ENCODE measurements at places on chromosomes 7 and 10.

DNA sequence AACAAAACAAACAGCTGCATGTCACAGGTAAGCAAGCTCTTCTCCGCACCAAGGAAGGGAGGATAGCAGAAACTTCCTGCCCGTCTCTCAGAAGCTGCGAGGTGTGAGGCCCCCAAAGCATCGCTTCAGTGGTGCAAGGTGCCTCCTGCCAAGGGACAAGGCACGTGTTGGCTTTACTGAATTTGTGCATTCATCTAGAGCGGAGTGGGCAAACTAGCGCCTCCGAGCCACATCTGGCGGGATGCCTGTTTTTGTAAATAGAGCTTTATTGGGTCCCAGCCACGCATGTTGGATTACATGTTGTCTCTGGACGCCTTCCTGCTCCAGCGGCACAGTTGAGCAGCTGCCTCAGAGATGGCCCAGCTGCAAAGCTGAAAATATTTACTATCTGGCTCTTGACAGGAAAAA is 27.7 kb downstream of the PHYH start:
- peaks cover 4% of the 10 kb centered on the region for H3K4me1 ChIP-seq
- no peak overlapping the region for H3K4me3 ChIP-seq
- no peak for DNase-seq
- no peaks in the 10 kb centered on the region for H3K27me3 ChIP-seq
- no peak overlapping the region for H3K27ac ChIP-seq

GRCh38 chr7:77684030-77684429 is 12.2 kb upstream of the RSBN1L start:
- H3K4me1 ChIP-seq: peaks cover 23% of the 10 kb centered on the region
- H3K27me3 ChIP-seq: no peaks in the 10 kb centered on the region
- DNase-seq: no peak
- H3K27ac ChIP-seq: no peak overlapping the region
- peaks cover 26% of the 10 kb centered on the region for H3K36me3 ChIP-seq
- no peak overlapping the region for H3K4me3 ChIP-seq

DNA sequence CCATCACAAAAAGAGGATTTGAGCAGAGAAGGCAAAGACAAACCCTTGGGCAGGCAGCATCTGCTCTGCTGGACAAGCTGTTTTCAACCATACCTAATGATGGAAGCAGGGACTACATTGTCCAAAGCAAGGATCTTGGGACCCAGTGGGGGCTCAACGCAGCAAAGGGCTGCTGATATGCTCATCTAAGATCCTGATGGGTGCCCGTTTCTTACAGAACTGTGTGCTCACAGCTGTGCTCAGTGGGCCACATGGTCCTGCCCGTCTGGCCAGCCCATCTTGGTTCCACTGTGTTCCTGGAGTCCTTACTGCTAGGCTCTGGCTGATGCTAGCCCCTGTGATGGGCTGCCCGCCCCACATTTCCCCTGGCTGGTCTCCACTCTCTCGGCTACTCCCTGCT is 36.1 kb downstream of the GPRIN2 start:
- H3K27ac ChIP-seq: no peak overlapping the region
- no peaks in the 10 kb centered on the region for H3K36me3 ChIP-seq
- H3K4me3 ChIP-seq: no peak overlapping the region

GRCh38 chr10:77420947-77421523 is 216.6 kb downstream of the KCNMA1 start:
- H3K27me3 ChIP-seq: no peaks in the 10 kb centered on the region
- no peak overlapping the region for H3K4me3 ChIP-seq
- no peaks in the 10 kb centered on the region for H3K4me1 ChIP-seq
- no peak for DNase-seq
- no peaks in the 10 kb centered on the region for H3K36me3 ChIP-seq
- H3K27ac ChIP-seq: no peak overlapping the region

- no peaks in the 10 kb centered on the region for H3K36me3 ChIP-seq
- no peak for DNase-seq
- no peaks in the 10 kb centered on the region for H3K4me1 ChIP-seq
- no peak overlapping the region for H3K4me3 ChIP-seq
These were observed 54.6 kb downstream of the CREB5 start for GRCh38 chr7:28466885-28467284.

DNA sequence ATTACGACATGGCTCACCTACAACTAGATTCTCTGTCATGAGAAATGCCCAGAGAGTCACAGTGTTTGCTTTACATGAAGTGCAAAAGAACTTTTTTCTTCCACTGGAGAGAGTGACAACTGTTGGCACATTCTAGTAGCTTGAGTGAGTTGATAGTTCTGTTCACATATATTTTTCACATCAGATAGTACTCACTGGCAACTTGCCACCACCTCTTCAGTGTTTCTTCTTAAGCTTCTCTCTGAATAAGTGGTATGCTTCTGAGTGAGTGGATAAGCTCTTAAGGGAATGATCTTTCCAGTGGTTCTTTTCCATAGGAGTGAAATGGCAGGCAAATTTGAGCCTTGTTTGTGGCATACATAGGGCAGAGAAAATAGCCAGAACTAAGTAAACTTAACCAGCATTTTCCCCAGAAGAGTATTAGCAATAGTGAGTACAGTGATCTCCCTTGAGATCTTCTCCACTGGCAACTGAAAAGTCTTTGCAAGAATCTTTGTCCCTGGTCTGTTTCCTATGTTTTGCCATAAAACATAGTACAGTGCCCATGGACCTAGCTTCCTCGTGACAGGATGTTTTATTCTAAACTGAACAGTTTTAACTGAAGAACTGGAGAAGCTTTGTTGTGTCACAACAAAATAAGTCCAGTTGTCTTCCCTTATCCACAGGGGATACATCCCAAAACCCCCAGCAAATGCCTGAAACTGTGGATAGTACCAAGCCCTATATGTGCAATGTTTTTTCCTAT is 125.4 kb upstream of the CDK13 start:
- no peak overlapping the region for H3K4me3 ChIP-seq
- DNase-seq: no peak
- no peaks in the 10 kb centered on the region for H3K4me1 ChIP-seq
- no peaks in the 10 kb centered on the region for H3K36me3 ChIP-seq
- H3K27ac ChIP-seq: no peak overlapping the region
- peaks cover 54% of the 10 kb centered on the region for H3K27me3 ChIP-seq

- no peak overlapping the region for H3K27ac ChIP-seq
- H3K27me3 ChIP-seq: peaks cover 8% of the 10 kb centered on the region
- no peaks in the 10 kb centered on the region for H3K36me3 ChIP-seq
- H3K4me1 ChIP-seq: no peaks in the 10 kb centered on the region
These were observed 47.6 kb upstream of the JCAD start for GRCh38 chr10:30106987-30107386.

DNA sequence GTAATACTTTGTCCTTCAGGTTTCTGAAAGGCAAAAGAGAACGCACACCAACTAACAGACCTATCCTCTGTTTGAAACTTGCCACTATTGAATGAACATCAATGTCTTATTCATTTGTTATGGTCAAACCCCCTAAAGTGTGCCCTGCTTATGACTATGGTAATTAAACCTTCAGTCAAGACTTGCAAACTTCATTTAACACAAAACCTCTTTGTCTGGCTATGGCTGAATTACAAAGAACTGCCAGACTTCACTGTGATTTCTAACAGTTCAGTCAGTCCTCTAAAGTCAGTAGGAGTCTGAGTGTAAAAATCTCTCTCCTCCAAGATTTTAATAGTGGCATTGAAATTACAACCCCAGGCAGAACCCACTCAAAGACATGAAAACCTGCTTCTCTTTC is 702.5 kb upstream of the LRRN3 start:
- H3K4me1 ChIP-seq: no peaks in the 10 kb centered on the region
- H3K27me3 ChIP-seq: peaks cover 4% of the 10 kb centered on the region
- no peaks in the 10 kb centered on the region for H3K36me3 ChIP-seq

GRCh38 chr7:120205101-120205500 is 67.9 kb upstream of the KCND2 start:
- no peak for DNase-seq
- H3K4me3 ChIP-seq: no peak overlapping the region
- no peaks in the 10 kb centered on the region for H3K4me1 ChIP-seq
- H3K27ac ChIP-seq: no peak overlapping the region
- no peaks in the 10 kb centered on the region for H3K36me3 ChIP-seq
- no peaks in the 10 kb centered on the region for H3K27me3 ChIP-seq

DNA sequence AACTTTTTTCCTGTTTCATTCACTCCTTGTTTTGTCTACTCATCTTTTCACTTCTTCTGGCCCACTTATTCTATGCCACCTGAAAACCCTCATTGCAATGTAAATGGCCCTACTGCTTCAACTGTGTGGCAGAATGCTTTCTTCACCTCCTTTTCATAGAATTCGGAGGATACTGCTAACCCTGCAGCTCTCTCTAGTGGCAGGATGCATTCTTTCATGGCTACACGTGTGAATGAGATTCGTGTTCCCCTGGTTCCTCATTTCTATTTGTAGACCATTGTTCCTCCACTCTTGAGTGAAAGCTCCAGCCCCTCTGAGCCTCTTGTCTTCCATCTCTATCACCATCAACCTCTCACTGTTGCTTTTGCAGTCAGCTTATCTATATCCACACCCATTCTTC is 20.9 kb upstream of the CYP26C1 start:
- H3K4me1 ChIP-seq: no peaks in the 10 kb centered on the region
- no peak overlapping the region for H3K27ac ChIP-seq
- no peaks in the 10 kb centered on the region for H3K27me3 ChIP-seq
- peak; percentile 60 for DNase-seq

- peaks cover 89% of the 10 kb centered on the region for H3K27me3 ChIP-seq
- H3K27ac ChIP-seq: no peak within 1 kb of the TSS
- peak; percentile 71 for DNase-seq
- H3K36me3 ChIP-seq: no peaks in the 10 kb centered on the region
- peaks cover 24% of the 10 kb centered on the region for H3K4me1 ChIP-seq
These were observed at the start of gene NKX2-3 for GRCh38 chr10:99532687-99533495. TSS of gene NKX2-3 (plus strand) at chr10:99532942. CDS start at chr10:99533132, 190 bp downstream.

- H3K36me3 ChIP-seq: no peaks in the 10 kb centered on the region
- DNase-seq: no peak
- no peaks in the 10 kb centered on the region for H3K4me1 ChIP-seq
- H3K27me3 ChIP-seq: peaks cover 1% of the 10 kb centered on the region
- H3K4me3 ChIP-seq: no peak overlapping the region
- H3K27ac ChIP-seq: no peak overlapping the region
These were observed 36.6 kb downstream of the INSYN2A start for GRCh38 chr10:127159648-127160245.

GRCh38 chr7:137507096-137507495 is 163.6 kb upstream of the PTN start:
- H3K27ac ChIP-seq: no peak overlapping the region
- H3K27me3 ChIP-seq: no peaks in the 10 kb centered on the region
- H3K4me3 ChIP-seq: no peak overlapping the region
- no peak for DNase-seq

DNA sequence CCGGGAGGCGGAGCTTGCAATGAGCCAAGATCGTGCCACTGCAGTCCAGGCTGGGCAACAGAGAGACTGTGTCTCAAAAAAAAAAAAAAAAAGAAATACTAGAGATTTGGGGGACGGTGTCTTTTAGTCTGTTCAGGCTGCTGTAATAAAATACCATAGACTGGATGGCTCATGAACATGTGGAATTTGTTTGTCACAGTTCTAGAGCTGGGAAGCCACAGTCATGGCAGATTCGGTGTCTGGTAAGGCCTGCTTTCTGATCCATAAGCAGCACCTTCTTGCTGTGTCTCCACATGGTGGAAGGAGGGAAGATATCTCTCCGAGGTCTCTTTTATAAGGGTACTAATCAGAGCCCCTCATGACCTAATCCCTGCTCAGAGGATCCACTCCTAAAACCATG is 102.7 kb upstream of the MKLN1 start:
- H3K4me3 ChIP-seq: no peak overlapping the region
- H3K27me3 ChIP-seq: peaks cover 1% of the 10 kb centered on the region
- H3K4me1 ChIP-seq: peaks cover 26% of the 10 kb centered on the region
- no peak for DNase-seq
- no peak overlapping the region for H3K27ac ChIP-seq
- H3K36me3 ChIP-seq: peaks cover 2% of the 10 kb centered on the region

DNA sequence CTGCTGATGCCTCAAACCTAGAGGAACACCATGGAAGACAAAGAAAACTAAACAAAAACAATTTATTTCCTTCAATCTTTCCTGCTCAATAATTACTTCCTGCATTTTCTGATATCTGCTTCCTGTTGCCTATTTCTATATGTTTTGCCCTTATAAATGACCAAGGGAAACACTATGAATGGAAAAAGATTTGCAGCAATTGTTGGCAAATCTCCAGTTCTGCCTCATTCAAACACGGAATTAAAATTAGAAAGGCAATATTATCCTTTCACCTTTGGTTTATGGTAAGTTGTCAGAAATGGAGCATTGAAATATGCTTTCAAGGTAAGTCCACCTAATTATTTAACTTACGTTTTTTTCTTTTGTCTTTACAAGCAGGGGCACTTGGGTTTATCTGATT is 552.2 kb upstream of the ANKRD30A start:
- H3K4me1 ChIP-seq: no peaks in the 10 kb centered on the region
- H3K36me3 ChIP-seq: no peaks in the 10 kb centered on the region
- no peaks in the 10 kb centered on the region for H3K27me3 ChIP-seq
- H3K27ac ChIP-seq: no peak overlapping the region

GRCh38 chr7:19707240-19707639 is 1.6 kb downstream of the POLR1F start:
- H3K36me3 ChIP-seq: peaks cover 8% of the 10 kb centered on the region
- peak overlapping the region; percentile 98 for H3K4me3 ChIP-seq
- peaks cover 39% of the 10 kb centered on the region for H3K4me1 ChIP-seq
- no peak overlapping the region for H3K27ac ChIP-seq
- H3K27me3 ChIP-seq: peaks cover 7% of the 10 kb centered on the region

DNA sequence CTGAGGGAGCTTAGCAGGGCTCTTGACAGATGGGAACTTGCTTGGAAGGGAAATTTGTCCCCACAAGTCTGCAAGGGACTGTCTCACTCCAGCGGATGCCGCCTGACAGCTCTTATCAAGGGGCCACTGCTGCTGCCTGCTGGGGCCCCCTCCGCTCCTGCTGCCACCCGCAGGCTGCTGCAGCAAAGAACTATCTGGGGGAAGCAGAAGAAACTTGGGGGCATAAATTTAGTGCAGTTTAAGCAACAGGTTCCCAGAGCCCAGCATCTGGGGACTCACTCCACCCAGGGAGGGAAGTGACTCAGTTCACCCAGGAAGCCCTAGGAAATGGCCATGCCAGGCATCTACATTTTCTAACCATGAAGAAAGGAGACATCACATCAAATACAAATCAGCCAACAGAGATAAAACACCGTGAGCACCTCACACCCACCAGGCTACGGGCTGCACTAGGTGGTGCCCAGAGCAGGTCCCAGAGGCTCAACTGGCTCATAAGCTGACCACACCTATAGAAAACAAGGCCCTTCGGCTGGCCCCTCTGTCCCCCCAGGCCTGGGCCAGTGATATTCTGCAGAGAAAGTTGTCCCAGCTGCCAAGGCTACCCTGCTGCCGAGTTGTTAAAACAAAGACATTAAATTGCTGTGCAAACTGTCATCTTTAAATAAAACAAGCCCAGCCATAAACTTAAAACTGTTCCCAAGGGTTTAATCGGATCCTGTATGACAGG is 3.7 kb downstream of the RGS10 start:
- peak; percentile 79 for DNase-seq
- H3K27ac ChIP-seq: peak overlapping the region; percentile 59
- peaks cover 59% of the 10 kb centered on the region for H3K4me1 ChIP-seq
- no peaks in the 10 kb centered on the region for H3K27me3 ChIP-seq
- peak overlapping the region; percentile 73 for H3K4me3 ChIP-seq
